ENCODE measurements at places on chromosomes 6 and 20.

- peak; percentile 82 for DNase-seq
Measured at GRCh38 chr6:108557494-108558371, 3.0 kb upstream of the FOXO3 start.

DNA sequence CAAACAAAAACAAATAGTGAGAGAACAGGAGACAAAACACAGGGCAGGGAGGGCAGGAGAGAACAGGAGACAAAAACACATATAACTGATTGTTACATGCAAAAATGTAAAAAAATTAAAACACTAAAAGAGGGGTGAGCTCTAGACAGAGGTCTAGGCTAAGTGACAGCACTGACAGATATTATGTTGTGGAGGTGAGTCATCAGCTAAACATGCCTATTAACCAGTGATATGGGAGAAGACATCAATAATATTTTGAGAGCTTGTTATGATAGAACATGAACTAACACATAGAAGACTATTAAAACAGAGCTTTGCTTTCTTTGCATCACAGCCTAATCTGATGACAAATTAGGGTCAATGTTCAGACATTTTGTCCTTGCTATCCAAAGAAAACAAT, 972.7 kb downstream of the PRIM2 start:
- no peak for DNase-seq

DNA sequence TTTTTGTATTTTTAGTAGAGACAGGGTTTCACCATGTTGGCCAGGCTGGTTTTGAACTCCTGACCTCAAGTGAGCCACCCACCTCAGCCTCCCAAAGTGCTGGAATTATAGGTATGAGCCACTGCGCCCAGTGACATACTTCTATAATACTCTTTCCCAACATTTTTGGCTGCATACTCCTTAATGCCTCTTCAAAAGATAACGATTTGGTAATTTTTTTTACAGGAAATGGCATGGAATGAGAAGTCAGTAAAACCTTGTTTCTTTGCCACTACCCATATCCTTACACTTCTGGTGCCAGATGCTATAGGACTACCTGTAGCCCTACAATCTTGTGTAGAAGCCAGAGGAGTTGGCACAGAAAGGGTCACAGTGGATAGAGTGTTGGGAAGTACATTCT, 41.4 kb upstream of the SGK1 start:
- DNase-seq: no peak

- no peak for DNase-seq
Measured at GRCh38 chr20:59940956-59941294, 736 bp downstream of the FAM217B start.

- DNase-seq: no peak
Measured at GRCh38 chr6:166152660-166153059, 15.0 kb downstream of the TBXT start.

DNA sequence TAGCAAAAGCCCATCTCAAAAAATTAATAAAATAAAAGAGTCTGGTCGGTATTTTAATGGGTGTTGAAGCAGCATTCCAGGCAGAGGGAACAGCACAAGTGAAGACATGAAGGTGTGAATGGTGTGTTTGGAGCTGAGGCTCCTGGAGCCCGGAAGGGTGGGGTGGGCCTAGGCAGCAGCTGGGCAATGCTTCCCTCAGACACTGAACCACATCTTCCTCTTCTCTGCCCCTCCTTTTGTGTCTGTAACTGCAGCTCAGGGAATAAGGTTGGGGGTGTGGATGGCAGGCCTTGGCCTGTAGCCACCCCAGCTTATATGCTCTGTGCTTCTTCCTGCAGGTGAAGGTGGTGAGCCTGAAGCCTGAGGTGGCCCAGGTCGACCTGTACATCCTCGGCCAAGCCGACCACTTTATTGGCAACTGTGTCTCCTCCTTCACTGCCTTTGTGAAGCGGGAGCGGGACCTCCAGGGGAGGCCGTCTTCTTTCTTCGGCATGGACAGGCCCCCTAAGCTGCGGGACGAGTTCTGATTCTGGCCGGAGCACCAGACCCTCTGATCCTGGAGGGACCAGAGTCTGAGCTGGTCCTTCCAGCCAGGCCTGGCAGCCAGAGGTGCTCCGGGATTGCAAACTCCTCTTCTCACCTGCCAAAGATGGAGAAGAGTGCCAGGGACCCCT, 26.6 kb downstream of the POFUT1 start:
- DNase-seq: no peak

- no peak for DNase-seq
Measured at GRCh38 chr6:134419716-134420115, 101.8 kb upstream of the SGK1 start.

DNA sequence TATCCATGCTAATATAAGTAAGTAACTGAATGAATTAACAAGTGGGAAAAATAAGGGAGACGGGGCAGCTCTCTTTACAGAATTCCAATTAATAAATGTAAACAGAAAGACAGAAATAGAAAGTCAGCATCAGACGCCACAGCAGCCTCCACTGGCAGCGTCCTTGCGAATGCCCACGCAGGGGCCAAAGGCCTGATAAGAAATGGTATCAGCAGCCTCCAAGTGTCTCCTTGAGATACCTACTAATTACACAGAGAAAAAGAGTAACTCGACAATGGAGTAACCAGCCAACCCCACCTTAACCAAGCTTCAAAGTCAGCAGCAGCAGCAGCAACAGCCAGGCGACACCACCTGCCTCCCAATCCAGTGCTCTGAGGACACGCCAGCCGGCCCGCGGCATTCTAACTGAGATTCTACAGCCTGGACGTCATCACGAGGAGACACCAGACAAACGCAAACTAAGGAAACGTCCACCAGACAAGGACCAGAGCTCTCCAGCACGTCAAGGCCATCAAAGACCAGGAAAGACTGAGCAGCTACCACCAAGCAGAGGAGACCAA, 78.8 kb downstream of the TAF4 start:
- no peak for DNase-seq

- no peak for DNase-seq
Measured at GRCh38 chr6:82712389-82712788, 348.8 kb downstream of the TPBG start.

- no peak for DNase-seq
Measured at GRCh38 chr6:169738204-169738975, 13.0 kb downstream of the DYNLT2 start.

- DNase-seq: no peak
Measured at GRCh38 chr6:115982453-115982852, 78.2 kb downstream of the FRK start.

- no peak for DNase-seq
Measured at GRCh38 chr6:42962096-42962495, 1.5 kb downstream of the GNMT start.

GRCh38 chr6:35688605-35689322, at the start of gene FKBP5:
Gene FKBP5, minus strand, starts transcription at chr6:35688915. Its CDS starts 46,091 bp downstream, at chr6:35642824.
- DNase-seq: peak; percentile 87

GRCh38 chr20:40268321-40269075, 420.5 kb downstream of the MAFB start:
- no peak for DNase-seq

DNA sequence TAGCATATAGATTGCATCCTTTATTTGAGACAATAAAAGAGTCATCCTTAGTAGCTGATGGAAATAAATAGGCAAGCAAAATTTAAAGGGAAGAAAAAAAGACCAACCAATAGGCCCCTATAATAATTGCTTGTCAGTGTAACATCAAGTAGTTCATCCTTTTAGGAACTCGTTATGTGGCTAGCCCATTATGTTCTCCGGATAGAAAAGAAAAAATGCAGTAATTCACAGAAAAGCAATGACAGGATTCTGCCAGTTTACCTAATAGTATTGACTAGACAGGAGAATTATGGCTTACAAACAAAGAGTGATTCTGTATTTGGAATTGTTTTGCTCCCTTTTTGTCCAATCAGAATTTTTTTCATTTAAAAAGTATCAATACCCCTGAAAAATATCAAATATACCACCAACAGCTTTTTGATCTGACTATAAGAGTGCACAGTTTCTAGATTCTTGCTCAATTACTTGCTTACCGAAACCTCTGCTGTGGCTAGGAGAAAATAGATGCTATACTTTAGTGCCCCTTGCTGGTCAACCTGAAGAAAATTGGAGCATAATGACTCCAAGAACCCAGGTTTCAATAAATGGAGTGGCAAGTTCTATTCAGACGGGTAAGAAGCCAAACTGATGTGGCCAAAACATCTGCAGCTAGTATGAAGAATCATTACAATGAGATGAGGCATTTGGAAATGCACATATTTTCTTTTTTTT, 91.5 kb upstream of the SASH1 start:
- DNase-seq: no peak

- no peak for DNase-seq
Measured at GRCh38 chr6:165745492-165745891, 82.5 kb upstream of the PDE10A start.

GRCh38 chr6:25010176-25010575, 74.4 kb upstream of the RIPOR2 start:
- no peak for DNase-seq

GRCh38 chr6:39206250-39206721, 23.0 kb downstream of the KCNK5 start:
- no peak for DNase-seq

DNA sequence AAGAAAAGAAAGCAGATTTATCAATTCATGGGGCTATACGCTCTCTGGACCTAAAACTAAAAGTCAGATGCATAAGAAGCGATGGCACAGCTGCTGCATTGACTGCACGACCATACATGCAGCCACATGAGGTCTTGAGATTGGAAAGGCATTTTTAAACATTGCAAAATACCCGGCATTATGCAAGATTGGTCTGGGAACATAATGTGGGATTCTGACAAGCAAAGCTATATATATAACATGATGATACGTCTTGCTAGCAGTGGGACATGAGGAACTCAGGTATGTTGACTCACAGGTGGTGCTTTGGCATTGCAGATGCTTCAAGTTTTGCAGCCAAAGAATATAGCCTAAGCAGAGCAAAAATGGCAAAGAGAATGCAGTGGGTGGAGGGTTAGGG, 55.1 kb downstream of the SAMD3 start:
- DNase-seq: no peak

DNA sequence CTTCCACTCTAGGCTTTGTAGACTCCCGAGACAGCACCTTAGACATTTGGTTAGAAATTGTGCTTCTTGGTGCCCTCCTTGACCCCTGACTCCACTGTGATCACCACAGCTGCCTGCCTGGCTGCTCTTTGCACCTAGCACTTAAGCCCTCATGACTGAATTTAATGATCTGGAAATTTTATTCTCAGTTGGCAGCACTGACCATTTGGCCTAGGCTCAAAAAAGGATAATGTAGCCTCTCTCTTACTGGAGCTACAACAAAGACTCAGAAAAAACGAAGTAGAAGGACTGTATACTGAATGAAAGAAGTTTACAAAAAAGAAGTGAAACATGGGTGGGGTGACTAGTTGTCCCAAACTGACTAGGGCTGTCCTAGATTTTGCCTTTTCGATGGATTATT, 11.3 kb upstream of the ABRACL start:
- no peak for DNase-seq

DNA sequence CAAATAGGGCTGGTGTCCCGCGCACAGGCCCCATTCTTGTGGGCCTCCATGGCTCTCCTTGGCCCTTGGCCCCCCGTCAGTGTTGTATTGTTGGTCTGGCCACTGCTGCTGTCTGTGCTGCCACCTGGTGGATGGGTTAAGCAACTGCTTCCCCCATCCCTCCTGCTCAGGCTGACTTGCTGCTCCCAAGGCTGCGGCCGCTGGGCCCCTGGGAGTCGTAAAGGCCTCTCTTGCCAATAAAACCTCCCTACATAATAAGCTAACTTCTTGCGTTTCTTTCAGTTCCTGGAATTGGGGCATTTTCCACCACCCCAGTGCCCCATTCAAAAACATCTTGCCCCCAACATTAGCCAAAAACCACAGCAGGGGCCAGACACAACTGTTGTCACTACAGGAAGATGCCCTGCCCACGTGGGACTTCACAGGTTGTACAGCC, 27.1 kb downstream of the CD83 start:
- peak; percentile 62 for DNase-seq

DNA sequence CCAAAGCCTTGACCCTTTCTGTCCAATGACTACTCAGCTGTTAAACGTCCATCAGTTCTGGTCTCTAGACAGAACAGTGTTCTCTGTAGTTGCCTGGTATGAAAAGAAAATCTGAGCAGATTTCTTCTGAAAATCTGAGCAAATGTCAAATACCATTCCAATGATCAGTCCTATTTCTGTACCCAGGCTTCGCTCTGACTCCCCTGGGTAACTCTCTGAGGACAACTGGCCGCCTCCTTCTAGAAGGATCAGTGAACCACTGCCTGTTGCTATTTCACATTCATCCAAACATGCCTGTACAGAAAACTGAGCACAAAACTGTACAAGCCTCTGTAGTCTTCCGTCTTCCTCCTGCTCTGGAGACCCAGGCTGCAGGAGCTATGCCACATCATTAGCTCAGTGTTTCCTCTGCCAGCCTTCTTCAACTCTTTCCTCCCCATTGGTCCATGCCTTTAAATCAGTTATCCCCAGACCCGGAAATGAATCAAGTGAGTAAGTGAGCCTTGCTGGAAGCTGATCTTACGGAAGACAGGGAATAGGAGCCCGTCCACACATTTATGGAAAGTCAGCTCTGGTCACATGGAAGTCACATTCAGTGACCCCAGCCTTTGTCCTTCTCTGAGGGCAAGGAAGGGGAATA, 63.3 kb downstream of the DAAM2 start:
- DNase-seq: no peak

- no peak for DNase-seq
Measured at GRCh38 chr6:46451343-46451742, 39.9 kb downstream of the RCAN2 start.

GRCh38 chr6:133286765-133287164, 45.6 kb downstream of the EYA4 start:
- DNase-seq: no peak

- DNase-seq: no peak
Measured at GRCh38 chr6:158389193-158389919, 77.1 kb downstream of the TULP4 start.

DNA sequence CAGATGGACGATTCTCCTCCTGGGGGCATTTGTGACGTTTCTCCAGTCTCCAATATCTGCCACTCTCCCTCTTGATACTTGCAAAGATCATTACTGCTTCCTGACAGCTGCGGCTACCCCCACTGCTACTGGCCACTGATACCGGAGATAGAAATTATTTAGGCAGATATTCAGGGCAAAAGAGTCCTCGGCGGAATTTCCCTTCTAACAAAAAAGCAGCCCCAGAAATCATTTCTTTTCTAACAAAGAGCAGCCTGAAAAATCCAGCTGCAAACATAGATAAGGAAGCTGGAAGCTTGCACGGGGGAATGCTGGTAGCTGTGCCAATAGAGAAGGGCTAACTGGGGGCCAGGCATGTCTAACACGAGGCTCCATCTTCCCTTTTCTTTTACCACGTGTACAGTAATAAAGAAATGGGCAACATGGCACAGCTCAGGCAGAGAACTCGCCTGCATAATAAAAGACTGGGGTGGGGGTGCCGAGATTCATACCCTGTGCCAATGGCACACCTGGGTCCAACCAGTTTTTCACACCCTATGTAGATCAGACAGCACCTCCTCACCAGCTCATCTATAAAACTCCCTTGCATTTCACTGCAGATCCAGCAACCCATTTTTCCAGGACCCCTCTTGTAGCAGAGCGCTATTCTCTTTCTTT, 6.1 kb downstream of the TP53RK start:
- DNase-seq: no peak
